Activated CD8-positive, alpha-beta T cell treated with anti-CD3 and anti-CD28 coated beads, Interleukin-2, amount 10 ng/mL, durations not matched to agents 7 days and 5 days (primary cell): ENCODE measurements at places on chromosomes 11 and 22. TPM values are rescaled to one million over a fixed set of nuclear protein-coding genes. Genes with fewer than 3 reads are reported as not detected.

The TRAPPC4 gene
- total RNA-seq = 65.0 TPM

DNA sequence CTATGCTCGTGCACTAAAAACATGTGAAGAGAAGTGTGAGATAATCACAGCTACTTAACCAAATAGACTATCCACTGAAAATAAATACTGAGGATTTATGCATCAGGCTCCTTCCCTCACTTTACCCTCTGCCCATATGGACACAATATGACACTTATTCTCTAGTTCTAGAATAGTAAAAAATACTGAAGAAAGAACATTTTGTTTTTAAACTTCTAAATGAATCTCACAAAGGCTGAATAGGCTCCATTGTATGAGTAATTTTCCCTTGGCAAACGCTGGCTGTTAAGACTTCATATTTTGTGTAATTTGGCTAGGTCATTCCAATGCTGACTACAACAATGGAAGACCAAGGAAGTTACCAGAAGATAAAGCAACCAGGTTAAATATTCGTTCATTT is 9.9 kb downstream of the HPS5 start:
- no peak overlapping the region for H3K4me3 ChIP-seq
- DNase-seq = no peak
- H3K27me3 ChIP-seq = no peaks in the 10 kb centered on the region
- no peak overlapping the region for H3K27ac ChIP-seq
- H3K36me3 ChIP-seq = peaks cover 32% of the 10 kb centered on the region

GRCh38 chr11:78853521-78853920 is 278.9 kb upstream of the NARS2 start:
- DNase-seq = no peak
- no peak overlapping the region for H3K27ac ChIP-seq
- H3K4me3 ChIP-seq = no peak overlapping the region
- H3K36me3 ChIP-seq = no peaks in the 10 kb centered on the region
- peaks cover 2% of the 10 kb centered on the region for H3K27me3 ChIP-seq
- no peaks in the 10 kb centered on the region for H3K4me1 ChIP-seq

DNA sequence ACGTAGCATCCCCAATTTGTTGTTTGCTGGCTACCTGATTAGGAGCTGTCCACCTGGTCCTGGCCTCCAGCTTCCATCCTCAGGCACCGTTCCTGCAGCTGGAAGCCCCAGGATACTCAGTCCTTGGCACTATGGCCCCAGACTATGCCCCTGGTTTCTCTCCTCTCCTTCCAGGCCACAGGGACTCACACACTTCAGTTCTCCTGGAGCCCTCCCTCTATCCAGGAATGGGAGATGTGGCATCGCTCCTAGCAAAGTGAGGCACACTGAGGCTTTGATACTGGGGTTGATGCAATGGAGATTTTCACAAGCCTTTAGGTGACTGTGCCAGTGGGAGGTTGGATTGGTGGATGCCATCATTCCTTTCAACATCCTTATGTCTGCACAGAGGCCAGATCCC is 142.8 kb upstream of the B3GAT1 start:
- no peaks in the 10 kb centered on the region for H3K36me3 ChIP-seq
- no peak overlapping the region for H3K4me3 ChIP-seq
- H3K27ac ChIP-seq = no peak overlapping the region
- peak; percentile 8 for DNase-seq
- peaks cover 13% of the 10 kb centered on the region for H3K27me3 ChIP-seq

DNA sequence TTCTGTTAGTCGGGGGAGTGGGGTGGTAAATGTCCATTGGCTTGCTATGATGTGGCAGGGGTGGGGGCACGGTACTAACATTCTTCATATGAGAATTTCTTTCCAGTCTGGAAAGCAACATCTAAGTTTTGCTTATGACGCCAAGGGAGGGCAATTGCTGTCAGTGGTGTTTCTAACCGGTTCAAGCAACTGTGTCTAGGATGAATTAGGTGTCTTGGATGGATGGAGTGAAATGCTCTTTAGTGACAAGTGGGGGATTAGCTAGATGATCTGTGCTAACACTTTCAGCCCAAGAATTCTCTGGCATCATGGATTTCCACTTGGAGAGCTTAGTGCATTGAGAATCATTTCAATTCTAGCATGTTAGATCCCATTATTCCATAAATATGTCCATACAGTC is 262.6 kb upstream of the SORL1-AS1 start:
- H3K4me3 ChIP-seq = no peak overlapping the region
- H3K36me3 ChIP-seq = no peaks in the 10 kb centered on the region
- H3K27ac ChIP-seq = no peak overlapping the region
- no peak for DNase-seq
- no peaks in the 10 kb centered on the region for H3K4me1 ChIP-seq

- H3K27me3 ChIP-seq = peaks cover 9% of the 10 kb centered on the region
- H3K27ac ChIP-seq = no peak overlapping the region
- H3K36me3 ChIP-seq = no peaks in the 10 kb centered on the region
- peaks cover 2% of the 10 kb centered on the region for H3K4me1 ChIP-seq
- no peak for DNase-seq
- H3K4me3 ChIP-seq = no peak overlapping the region
Observed at GRCh38 chr11:72643547-72643946, 30.7 kb downstream of the PDE2A start.

DNA sequence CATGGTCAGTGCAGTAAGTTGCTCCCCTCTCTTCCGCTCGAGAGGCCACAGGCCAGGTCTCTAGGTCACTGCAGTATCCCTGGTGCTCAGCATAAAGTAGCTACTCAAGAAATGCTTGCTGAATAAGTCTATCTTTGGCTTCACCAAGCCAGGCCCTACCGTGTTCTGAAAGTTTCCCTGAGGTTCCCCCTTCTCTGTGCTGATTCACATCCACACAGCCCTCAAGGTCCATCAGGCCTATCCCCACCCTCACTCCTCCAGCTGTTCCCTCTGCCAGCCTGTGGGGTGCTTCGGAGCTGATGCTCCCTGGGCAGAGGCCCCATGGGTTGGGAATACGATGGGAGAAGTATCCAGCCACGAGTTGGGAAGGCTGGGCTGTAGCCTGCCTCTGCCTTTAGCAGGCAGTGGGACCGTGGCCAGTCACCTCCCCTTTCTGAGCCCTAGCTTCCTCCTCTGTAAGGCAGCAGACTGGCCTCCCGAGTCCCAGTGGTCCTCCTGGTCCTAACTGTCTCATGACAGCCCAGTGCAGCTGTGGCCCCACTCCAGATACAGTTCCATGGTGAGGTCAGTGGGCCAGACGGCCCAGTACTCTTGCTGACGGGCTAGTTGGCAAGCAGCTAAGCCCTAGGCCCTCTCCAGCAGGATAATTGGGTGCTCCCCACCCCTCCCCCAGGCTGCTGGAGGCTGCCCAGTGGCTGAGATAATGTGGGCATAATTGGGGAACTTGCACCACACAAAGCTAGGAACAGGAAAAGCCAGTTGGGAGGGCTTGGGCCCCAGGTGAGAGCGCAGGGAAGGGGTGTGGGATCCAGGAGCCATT is 48.2 kb downstream of the NECTIN1 start:
- H3K27ac ChIP-seq = no peak overlapping the region
- H3K4me3 ChIP-seq = no peak overlapping the region
- peaks cover 11% of the 10 kb centered on the region for H3K4me1 ChIP-seq

The PARVA gene
- not detected for total RNA-seq

The PRSS23 gene
- 0.16 TPM for total RNA-seq

The HBG2 gene
- not detected for total RNA-seq

- no peaks in the 10 kb centered on the region for H3K36me3 ChIP-seq
- no peak overlapping the region for H3K27ac ChIP-seq
Observed at GRCh38 chr22:43313244-43313889, 29.8 kb downstream of the SCUBE1 start.

GRCh38 chr11:95659088-95659487 is 130.5 kb downstream of the FAM76B start:
- peaks cover 20% of the 10 kb centered on the region for H3K4me1 ChIP-seq
- H3K27ac ChIP-seq = no peak overlapping the region
- no peak for DNase-seq
- peaks cover 3% of the 10 kb centered on the region for H3K36me3 ChIP-seq
- H3K4me3 ChIP-seq = no peak overlapping the region

DNA sequence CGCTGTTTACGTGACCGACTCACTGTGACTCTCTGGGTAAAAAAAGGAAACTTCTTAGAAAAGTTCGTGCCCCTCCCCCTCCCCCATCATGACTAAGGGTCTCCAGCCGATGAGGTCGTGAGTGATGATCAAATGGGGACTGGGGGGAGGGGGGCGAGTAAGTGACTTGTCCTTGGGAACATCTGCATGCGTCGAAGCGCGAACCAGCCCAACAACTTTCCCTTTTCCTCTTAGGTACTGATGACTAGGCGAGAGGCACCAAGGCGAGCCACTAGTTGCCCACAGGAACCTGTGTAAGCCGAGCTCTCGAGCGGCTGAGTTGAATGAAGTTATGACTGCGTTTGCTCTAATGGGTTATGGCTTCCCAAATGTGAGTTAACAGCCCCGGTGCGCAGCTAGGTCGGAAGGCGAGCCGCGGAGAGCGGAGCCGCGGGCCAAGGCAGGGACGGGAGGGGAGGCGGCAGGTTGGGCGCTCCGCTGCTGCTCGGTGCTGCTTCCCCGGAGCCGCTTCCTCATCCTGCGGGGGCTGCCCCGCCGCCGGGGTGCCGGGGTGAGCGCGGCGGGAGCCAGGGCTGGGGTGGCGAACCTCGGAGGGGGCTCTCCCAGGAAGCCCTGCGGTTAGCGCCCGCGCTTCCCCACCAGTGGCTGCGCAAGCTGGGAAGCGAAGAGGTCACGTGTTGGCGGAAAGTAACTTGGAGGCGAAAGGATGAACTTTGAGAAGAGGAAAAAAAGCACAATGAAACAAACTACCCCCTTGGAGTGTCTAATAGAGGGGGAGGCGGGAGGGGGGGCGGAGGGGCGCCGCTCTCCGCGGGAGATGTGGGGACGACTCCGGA is 22.1 kb upstream of the BDNF start:
- DNase-seq = peak; percentile 22
- no peak overlapping the region for H3K4me3 ChIP-seq
- H3K27ac ChIP-seq = no peak overlapping the region
- H3K36me3 ChIP-seq = peaks cover 12% of the 10 kb centered on the region
- peaks cover 8% of the 10 kb centered on the region for H3K4me1 ChIP-seq

- H3K36me3 ChIP-seq = no peaks in the 10 kb centered on the region
- no peaks in the 10 kb centered on the region for H3K4me1 ChIP-seq
Observed at GRCh38 chr11:130815097-130815802, 101.0 kb downstream of the SNX19 start.

GRCh38 chr11:36088266-36088972 is 144.6 kb downstream of the LDLRAD3 start:
- H3K27me3 ChIP-seq = peaks cover 25% of the 10 kb centered on the region
- H3K4me1 ChIP-seq = peaks cover 8% of the 10 kb centered on the region
- H3K36me3 ChIP-seq = no peaks in the 10 kb centered on the region
- no peak for DNase-seq

The TRIM66 gene
- 28.2 TPM for total RNA-seq

DNA sequence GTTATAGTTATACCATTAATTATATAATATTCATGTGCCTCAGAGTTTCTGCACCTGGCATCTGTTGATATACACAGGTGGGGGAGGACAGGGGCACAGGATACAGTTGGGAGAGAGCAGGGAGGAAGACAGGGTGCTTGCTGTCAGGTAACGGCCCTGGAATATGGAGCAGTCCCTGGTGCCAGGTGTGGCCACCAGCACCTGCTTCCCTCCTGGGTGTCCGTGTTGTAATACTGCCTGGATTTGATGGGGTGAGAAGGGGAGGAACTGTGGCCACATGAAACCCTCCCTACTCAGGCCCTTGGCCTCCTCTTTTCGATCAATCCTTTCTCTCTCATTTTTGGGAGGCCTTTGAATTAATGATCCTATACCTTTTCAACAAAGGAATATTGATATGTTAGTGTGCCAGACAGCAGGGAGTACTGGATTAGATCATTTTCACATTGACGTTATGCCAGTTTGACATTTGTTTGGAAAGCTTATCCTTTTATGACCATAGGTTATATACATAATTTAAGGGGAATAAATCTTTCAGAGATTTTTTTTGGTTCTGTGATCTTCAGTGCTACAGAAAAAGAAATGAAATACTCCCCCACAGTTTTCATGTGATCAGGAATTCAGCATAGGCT is 88.6 kb downstream of the TEAD1 start:
- H3K27ac ChIP-seq = no peak overlapping the region
- no peaks in the 10 kb centered on the region for H3K36me3 ChIP-seq
- H3K4me1 ChIP-seq = no peaks in the 10 kb centered on the region
- H3K4me3 ChIP-seq = no peak overlapping the region
- DNase-seq = no peak
- peaks cover 13% of the 10 kb centered on the region for H3K27me3 ChIP-seq

The TNRC6B gene
- total RNA-seq = 62.9 TPM

The PKDREJ gene
- not detected for total RNA-seq

The ANO3 gene
- total RNA-seq = not detected

DNA sequence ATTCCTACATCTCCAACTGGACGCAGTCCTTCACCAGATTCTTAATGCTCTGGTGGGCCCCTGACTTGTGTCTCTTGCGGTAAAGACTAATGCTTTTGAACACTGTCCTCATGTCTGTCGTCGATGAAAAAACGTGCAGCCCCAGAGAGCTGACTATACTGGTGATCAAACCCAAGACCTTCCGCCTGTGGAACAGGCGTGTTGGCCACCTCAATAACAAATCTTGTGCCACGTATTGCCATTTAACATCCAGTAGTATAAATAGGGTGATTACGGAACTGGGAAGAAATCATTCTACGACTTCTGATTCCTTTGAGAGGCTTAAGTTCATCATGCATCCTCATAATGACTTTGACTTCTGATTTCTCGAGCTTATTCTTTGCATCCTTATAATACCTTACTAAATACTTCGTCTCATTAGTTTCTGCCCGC is 45.6 kb downstream of the OR4D9 start:
- peaks cover 51% of the 10 kb centered on the region for H3K4me1 ChIP-seq
- peak overlapping the region; percentile 73 for H3K27ac ChIP-seq
- H3K4me3 ChIP-seq = peak overlapping the region; percentile 69

The NKAPD1 gene
- total RNA-seq = 17.1 TPM

GRCh38 chr11:14938936-14939335 is 33.2 kb downstream of the CALCA start:
- H3K4me3 ChIP-seq = no peak overlapping the region
- H3K4me1 ChIP-seq = no peaks in the 10 kb centered on the region
- no peaks in the 10 kb centered on the region for H3K36me3 ChIP-seq

GRCh38 chr11:84497981-84498411 is 1129.1 kb downstream of the DLG2 start:
- no peak overlapping the region for H3K4me3 ChIP-seq
- no peak for DNase-seq

The NAA40 gene
- 42.6 TPM for total RNA-seq

GRCh38 chr22:29071261-29072045 is 1.4 kb upstream of the KREMEN1 start:
- DNase-seq = peak; percentile 38
- H3K4me3 ChIP-seq = peak overlapping the region; percentile 48
- H3K4me1 ChIP-seq = peaks cover 19% of the 10 kb centered on the region
- H3K27me3 ChIP-seq = peaks cover 73% of the 10 kb centered on the region
- H3K27ac ChIP-seq = no peak overlapping the region

DNA sequence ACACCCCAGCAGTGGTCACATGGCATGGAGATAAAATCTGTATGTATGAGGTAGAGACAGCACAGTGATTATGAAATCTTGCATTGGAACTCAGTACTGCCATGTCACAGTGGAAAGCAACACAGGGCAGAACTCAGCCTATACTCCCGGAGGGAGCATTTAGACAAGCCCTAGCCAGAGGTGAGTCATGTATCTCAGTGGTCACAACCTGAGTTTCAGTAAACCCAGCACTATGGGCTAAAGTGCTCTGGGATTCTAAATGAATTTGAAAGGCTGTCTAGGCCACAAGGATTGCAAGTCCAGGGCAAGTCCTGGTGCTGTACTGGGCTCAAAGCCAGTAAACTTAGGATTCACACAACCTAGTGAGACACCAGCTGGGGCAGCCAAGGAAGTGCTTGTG is 1717.1 kb upstream of the RAG2 start:
- H3K4me3 ChIP-seq = no peak overlapping the region
- H3K36me3 ChIP-seq = no peaks in the 10 kb centered on the region
